Stomach (tissue), 19 donors: ENCODE measurements at places on chromosomes 16 and 17. TPM values are rescaled to one million over a fixed set of nuclear protein-coding genes. Genes with fewer than 3 reads are reported as not detected.

Gene CDK5RAP3
- 254 TPM for total RNA-seq

Gene TNFRSF17
- total RNA-seq, result not detected

Gene TBC1D3K
- total RNA-seq, result not detected

Gene GALR2
- not detected for total RNA-seq

Gene OR2C1
- total RNA-seq, result not detected

Gene MT1X
- total RNA-seq, result 533 TPM

Gene SPATA32
- not detected for total RNA-seq

Gene MLLT6
- 33.4 TPM for total RNA-seq

Gene PPM1E
- total RNA-seq, result not detected

Gene ORC6
- 8.3 TPM for total RNA-seq

Gene SDR42E2
- not detected for total RNA-seq
